ENCODE measurements at places on chromosomes 2 and 18.

- no peak for DNase-seq
Observed at GRCh38 chr2:152396763-152397162, 61.8 kb downstream of the FMNL2 start.

DNA sequence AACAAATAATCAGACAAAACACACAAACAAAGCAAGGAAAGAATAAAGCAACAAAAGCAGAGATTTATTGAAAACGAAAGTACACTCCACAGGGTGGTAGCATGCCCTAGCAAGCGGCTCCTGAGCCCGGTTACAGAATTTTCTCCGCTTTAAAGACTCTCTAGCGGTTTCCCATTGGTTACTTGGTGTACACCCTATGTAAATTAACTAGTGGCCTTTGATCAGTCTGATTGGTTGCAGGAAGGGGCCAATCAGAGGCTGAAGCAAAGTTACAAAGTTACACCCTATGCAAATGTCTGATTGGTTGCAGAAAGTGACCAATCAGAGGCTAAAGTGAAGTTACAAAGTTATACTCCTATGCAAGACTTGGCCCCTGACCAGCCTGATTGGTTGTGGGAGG, 242.9 kb downstream of the LDLRAD4 start:
- no peak for DNase-seq

DNA sequence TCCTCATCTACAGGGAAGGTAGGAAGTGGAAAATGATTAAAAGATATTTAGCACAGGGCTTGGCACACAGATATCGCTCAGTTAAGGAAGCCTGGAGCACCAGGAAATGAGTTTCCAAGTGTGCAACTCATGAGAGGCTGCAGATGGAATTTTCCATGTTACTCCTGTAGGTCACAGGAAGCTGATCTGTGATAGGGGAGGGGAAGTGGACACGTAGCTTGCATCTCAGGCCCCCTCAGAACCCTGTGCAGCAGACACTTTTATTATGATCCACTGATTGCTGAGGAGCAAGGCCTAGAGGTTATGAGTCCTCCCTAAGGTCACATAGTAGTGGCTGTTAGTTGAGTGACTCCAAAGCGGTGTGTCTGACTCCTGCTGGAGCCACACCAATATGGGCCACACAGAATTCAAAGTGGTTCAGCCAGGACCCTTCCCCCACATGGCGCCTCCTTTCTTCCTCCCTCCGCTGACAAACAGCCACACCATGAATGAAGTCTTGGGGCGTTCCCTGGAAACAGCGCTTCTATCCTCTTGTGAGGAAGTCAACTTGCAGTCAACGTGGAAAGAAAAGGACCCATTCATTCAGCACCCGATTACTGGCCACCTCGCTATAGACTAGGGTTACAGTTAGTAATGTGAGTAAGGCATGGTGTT, 21.5 kb downstream of the DYSF start:
- DNase-seq: no peak

- DNase-seq: no peak
Observed at GRCh38 chr2:14678761-14679160, 46.2 kb downstream of the LRATD1 start.

GRCh38 chr2:239249776-239250175, 151.0 kb downstream of the HDAC4 start:
- no peak for DNase-seq

GRCh38 chr2:8893474-8893873, 56.1 kb upstream of the KIDINS220 start:
- DNase-seq: no peak

DNA sequence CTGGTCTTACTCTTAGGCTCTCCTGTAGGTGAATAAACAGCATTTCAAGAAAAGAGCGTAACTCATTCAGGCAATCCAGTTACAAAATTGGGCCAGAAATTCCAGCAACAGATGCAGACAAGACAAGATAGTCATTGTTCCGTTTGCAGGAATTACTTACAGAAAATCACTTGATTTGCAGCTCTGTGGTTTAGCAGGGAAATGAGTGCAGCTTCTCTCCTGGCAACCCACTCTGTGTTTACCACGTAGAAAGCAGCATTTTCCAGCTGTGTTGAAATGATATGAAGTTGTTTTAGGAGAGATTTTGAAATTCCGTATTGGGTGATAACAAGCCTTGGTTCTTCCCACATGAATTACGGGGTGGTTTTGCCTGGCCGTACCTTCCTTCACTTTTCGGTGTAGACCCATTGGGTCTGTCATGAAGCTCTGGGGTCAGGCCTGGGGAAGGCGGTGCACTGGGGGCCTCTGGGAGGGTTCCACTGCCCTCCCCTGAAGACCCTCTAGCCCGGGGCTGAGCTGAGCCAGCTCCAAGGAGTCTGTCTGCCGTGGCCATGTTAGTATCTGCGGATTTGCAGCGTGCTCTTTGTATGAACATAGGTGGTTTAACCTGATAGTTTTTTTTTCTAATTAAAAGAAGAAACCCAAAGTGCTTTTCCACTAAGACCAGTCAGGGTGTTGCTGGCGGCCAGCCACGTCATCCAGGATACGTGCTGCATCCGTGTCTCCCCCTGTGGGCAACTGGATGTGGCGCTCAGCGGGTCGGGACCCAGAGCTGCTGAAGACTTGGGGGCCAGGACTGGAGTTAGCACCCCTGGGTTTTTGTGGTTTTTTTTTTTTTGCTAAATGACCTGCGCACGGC, 58.9 kb upstream of the KCNG2 start:
- DNase-seq: no peak

DNA sequence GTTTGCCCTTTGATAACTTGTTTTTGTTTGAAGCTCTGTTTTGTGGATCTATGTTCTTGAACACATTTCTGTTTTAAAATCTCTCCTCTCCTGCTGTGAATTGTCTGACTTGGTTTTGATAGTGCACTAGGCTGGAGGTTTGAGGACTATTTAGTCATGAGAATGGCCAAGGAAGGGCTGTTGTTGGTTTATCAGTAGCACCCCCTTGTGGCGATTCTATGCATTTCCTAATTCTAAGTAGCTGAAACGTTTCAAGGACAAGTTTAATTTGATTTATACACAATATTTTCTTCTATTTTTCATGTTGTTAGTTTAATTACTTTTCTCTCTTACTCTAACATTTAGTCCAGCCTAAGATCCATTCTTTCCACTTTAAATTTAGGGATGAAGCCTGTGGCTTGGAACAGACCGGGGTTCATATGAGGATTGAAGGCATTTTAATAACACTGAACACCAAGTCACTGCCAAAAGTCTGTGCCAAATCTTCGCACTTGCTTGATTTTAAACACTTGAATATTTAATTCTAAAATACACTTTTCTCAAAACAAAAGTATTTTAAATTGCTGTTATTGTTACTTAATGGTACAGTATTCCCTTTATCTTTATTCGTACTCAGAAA, 166.0 kb downstream of the SOCS6 start:
- DNase-seq: no peak

Measured in T-cell (primary cell).